ENCODE measurements at places on chromosomes 12 and 14.

DNA sequence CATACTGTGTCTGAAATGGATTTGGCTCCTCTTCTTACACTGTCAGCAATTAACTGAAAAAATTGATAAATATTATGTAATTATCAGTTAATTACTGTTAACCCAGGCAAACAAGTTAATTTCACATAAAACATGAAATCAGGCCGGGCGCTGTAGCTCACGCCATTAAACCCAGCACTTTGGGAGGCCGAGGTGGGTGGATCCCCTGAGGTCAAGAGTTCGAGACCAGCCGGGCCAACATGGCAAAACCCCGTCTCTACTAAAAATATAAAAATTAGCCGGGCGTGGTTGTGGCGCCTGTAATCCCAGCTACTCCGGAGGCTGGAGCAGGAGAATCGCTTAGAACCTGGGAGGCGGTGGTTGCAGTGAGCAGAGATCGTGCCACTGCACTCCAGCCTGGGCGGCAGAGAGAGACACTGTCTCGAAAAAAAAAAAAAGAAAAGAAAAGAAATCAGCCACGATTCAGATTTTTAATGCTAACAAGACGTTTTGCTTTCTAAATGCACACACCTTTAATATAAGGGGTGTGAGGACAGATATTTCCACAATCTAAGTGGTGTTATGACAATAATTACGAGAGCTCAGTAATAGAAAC lies 473 bp upstream of the TMEM19 start:
- no peak for DNase-seq

GRCh38 chr14:66115740-66116502 lies 370.2 kb upstream of the CCDC196 start:
- peak; percentile 42 for DNase-seq

DNA sequence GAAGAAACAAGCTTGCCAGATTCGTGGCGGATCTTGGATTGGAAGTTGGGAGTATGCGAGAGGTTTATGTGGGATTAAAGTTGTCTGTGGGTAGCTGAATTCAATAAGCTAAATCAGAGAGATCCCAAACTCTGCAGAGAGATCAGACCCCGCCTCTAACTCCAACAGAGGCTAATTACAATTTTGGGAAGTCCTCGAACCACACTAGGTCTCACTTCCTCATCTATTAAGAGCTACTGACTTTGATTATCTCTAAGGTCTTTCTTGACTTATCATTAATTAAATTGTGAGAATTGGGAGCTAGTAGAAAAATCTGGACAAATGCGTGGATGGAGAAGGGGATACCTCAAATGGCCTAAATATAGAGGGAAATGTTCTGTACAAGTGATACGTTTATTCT lies 9.1 kb downstream of the NTF3 start:
- DNase-seq = no peak

GRCh38 chr12:109608793-109609192 lies 35.2 kb downstream of the MVK start:
- no peak for DNase-seq

- DNase-seq = no peak
These were observed 649 bp upstream of the SALL2 start for GRCh38 chr14:21526672-21527317.

- DNase-seq = no peak
These were observed 316.4 kb downstream of the BCAT1 start for GRCh38 chr12:24632466-24632865.

- DNase-seq = no peak
These were observed 52.1 kb downstream of the GSC start for GRCh38 chr14:94717808-94718207.

DNA sequence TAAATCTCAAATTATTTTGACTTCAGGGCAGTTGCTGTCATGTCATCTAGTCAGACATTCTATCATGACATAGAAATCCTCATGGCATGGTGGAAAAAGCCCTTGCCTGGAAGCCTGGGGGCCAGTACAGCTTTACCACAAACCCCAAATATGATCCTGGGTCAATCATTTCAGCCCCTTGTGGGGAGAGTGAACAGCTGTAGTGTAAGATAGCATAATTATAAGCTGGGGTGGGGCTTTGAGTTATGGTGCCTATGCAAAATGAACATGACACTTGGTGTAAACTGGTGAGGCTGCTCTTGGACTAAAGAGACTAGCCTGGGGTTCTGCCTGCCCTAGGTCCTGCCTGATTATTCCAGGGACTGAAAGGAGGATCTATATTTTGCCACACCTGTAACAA lies 207.7 kb upstream of the DDHD1 start:
- no peak for DNase-seq

Data from NCI-H187 (cell line).